ENCODE measurements at places on chromosomes 5 and 9. TPM values are rescaled to one million over a fixed set of nuclear protein-coding genes. Genes with fewer than 3 reads are reported as not detected.

The PLPPR1 gene
- 2.5 TPM for total RNA-seq

The FIBCD1 gene
- 33.5 TPM for total RNA-seq

The DEPDC1B gene
- total RNA-seq: 15.0 TPM

The NR2F1-AS1 gene
- total RNA-seq: 20.6 TPM

The MEIKIN gene
- 27.0 TPM for total RNA-seq

The NPR3 gene
- 3.2 TPM for total RNA-seq

The GABRA1 gene
- 0.12 TPM for total RNA-seq

The CTXN3 gene
- total RNA-seq: 0.24 TPM

The CAVIN4 gene
- total RNA-seq: 2.7 TPM

The ZDHHC11 gene
- 37.2 TPM for total RNA-seq

The PDE8B gene
- total RNA-seq: 2.0 TPM

DNA sequence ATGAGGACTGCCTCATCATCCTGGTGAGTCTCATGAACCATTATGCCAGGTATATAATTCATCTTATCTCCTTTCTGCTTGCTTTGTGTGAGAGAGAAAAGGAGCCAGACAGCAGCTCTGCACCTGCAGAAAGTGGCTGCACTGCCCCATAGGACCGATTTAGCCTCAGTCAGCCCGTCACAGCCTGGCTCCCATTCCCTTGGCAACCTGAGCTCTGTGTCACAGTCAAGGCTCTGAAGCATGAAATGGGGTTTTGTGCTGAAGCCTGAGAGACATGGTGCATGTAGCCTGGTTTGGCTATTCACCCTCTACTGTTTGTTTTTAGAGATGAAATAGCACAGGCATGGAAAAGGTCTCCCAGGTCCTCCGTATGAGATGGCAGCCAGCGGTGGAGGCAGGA is 198.3 kb downstream of the KCTD16 start:
- H3K27ac ChIP-seq: no peak overlapping the region
- H3K4me3 ChIP-seq: no peak overlapping the region
- H3K27me3 ChIP-seq: no peaks in the 10 kb centered on the region
- H3K4me1 ChIP-seq: no peaks in the 10 kb centered on the region
- no peaks in the 10 kb centered on the region for H3K36me3 ChIP-seq
- no peak for DNase-seq

DNA sequence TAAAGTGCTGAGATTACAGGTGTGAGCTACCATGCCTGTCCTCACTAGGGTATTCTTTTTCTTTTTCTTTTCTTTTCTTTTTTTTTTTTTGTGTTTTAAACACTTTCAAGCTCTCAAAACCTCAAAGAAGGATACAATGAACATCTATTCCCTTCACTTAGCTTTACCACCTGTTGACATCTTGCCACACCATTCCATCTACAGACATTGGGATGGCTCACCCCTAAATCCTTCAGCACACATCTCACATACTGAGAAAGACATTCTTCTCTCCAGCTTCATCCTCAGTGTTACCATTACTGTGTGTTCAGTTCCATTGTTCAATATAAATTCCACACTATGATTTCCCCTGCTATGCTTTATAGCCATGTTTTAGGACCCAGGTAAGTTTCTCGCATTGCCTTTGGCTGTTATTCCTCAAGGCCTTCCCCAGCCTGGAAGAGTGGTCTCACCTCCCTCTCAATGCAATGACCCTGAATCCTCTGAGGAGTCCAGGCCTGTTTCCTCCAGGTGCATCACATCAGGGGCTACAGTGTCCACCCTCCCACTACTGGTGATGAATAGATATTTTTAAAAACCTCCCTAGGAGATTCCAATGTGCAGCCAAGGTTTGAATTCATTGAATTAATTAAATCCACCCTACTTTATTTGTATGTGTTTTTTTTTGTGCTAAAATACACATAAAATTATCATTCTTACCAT is 16.7 kb downstream of the IQGAP2 start:
- no peaks in the 10 kb centered on the region for H3K4me1 ChIP-seq
- no peaks in the 10 kb centered on the region for H3K27me3 ChIP-seq
- no peak for DNase-seq
- no peak overlapping the region for H3K27ac ChIP-seq

DNA sequence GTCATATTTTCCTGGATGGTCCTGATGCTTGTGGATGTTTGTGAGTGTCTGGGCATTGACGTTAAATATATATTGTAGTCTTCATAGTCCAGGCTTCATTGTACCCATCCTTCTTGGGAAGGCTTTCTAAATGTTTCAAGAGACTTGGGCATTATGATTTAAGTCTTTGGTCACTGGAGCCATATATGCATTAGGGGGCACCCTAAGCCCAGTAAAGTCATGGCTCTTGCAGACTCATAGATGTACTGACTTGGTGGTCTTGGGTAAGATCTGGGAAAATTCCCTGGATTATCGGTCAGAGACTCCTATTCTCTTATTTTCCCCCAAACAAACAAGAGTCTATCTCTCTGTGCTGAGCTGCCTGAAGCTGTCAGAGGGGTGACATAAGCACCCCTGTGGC is 271.1 kb downstream of the TRIM36 start:
- no peaks in the 10 kb centered on the region for H3K4me1 ChIP-seq
- no peaks in the 10 kb centered on the region for H3K36me3 ChIP-seq
- no peak overlapping the region for H3K4me3 ChIP-seq
- peak; percentile 25 for DNase-seq

- no peaks in the 10 kb centered on the region for H3K4me1 ChIP-seq
- H3K27ac ChIP-seq: no peak overlapping the region
- no peak for DNase-seq
- H3K36me3 ChIP-seq: no peaks in the 10 kb centered on the region
- H3K4me3 ChIP-seq: no peak overlapping the region
These were observed 6.3 kb downstream of the SLC35D2 start for GRCh38 chr9:96376891-96377874.

GRCh38 chr9:97934321-97935115 is 3.5 kb downstream of the HEMGN start:
- no peak for DNase-seq
- no peak overlapping the region for H3K27ac ChIP-seq
- H3K36me3 ChIP-seq: no peaks in the 10 kb centered on the region
- H3K4me1 ChIP-seq: no peaks in the 10 kb centered on the region
- H3K27me3 ChIP-seq: no peaks in the 10 kb centered on the region

GRCh38 chr5:171355302-171355724 is 32.3 kb upstream of the NPM1 start:
- no peak overlapping the region for H3K27ac ChIP-seq
- no peaks in the 10 kb centered on the region for H3K27me3 ChIP-seq

DNA sequence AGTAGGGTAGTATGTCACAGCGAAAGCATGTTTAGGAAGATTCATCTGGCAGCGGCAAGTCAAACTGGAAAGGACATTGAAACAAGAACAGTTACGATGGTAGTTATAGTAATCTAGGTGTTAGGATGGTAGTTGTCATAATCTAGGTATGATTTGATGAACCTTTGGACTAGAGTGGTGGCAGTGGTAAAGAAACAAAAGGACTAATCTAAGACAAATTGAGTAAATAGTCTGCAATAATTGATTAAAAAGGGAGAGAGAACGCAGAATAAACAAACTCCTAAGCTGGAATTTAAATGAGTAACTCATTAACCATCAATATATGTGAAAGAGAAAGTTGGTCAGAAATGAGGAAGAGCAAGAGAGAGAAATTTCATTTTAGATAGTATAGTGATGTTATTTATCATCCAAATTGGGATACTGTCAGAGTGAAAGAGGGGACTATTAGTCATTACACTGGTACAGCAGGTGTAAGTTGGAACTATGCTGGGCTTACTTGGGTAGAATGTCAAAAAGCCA is 56.8 kb downstream of the MTREX start:
- H3K4me3 ChIP-seq: no peak overlapping the region
- no peaks in the 10 kb centered on the region for H3K36me3 ChIP-seq
- H3K27ac ChIP-seq: no peak overlapping the region

- H3K36me3 ChIP-seq: no peaks in the 10 kb centered on the region
- DNase-seq: no peak
- no peaks in the 10 kb centered on the region for H3K27me3 ChIP-seq
- H3K4me3 ChIP-seq: no peak overlapping the region
These were observed 7.0 kb upstream of the FBXO4 start for GRCh38 chr5:41918105-41918504.

GRCh38 chr5:81017320-81017719 is 57.2 kb downstream of the RASGRF2 start:
- H3K27ac ChIP-seq: no peak overlapping the region
- H3K4me1 ChIP-seq: no peaks in the 10 kb centered on the region
- H3K36me3 ChIP-seq: no peaks in the 10 kb centered on the region
- H3K27me3 ChIP-seq: no peaks in the 10 kb centered on the region

DNA sequence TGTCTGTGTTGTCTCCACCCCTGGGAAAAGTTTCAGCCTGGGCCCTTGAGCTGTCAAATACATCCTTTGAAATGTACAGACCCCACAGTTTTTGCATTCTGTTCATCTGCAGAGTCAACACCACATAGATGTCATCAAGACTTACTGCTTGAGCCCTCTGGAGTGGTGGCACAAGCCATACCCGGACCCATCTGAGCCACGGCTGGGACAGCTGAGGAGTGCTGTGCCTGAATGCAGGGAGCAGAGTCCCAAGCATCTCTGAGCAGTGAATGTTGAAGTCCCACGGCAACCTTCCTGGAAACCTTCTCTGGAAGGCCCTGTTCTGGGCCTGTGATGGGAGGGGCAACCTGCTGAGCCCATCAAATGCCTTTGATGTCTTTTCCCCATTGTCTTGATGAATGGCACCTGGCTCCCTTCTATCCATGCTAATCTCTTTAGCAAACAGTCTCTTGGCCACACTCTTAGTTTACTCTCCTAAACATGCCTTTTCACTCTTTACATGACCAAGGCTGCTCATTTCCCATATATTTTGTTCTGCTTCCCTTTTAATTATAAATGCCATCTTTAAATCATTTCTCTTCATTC is 92.5 kb downstream of the ATPSCKMT start:
- H3K27me3 ChIP-seq: no peaks in the 10 kb centered on the region
- no peak overlapping the region for H3K27ac ChIP-seq
- no peak for DNase-seq
- no peaks in the 10 kb centered on the region for H3K36me3 ChIP-seq
- no peak overlapping the region for H3K4me3 ChIP-seq

GRCh38 chr5:91378752-91379211 is 4.3 kb downstream of the ARRDC3 start:
- peaks cover 5% of the 10 kb centered on the region for H3K4me1 ChIP-seq
- peak overlapping the region; percentile 75 for H3K4me3 ChIP-seq
- H3K27ac ChIP-seq: peak overlapping the region; percentile 99

GRCh38 chr9:86638109-86638508 is 283.9 kb upstream of the TUT7 start:
- H3K36me3 ChIP-seq: no peaks in the 10 kb centered on the region
- no peaks in the 10 kb centered on the region for H3K4me1 ChIP-seq
- H3K27me3 ChIP-seq: no peaks in the 10 kb centered on the region

DNA sequence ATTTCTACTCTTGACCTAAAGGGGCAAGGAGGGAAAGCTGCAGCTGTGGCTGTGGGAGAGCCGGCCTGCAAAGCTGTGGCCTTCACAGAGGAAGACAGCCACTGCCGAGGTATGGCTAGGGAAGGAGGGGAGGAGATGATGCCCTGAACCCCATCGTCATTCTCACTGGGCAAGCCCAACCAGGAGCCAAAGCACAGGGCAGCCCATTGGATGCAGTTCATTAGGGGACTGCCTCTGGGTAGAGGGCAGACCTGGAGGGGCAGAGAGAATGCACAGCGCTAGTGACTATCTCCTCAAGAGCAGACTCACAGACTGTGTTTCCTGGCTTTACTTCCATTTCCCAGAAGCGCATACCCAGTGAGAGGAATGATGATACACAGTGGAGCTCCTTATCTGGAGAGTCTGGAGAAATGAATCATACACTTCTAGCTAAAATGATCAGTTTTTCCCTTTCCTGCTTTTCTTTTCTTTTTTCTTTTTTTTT is 47.2 kb upstream of the TTC23L start:
- no peak overlapping the region for H3K4me3 ChIP-seq
- DNase-seq: peak; percentile 17
- H3K27ac ChIP-seq: no peak overlapping the region
- H3K36me3 ChIP-seq: no peaks in the 10 kb centered on the region
- no peaks in the 10 kb centered on the region for H3K27me3 ChIP-seq

DNA sequence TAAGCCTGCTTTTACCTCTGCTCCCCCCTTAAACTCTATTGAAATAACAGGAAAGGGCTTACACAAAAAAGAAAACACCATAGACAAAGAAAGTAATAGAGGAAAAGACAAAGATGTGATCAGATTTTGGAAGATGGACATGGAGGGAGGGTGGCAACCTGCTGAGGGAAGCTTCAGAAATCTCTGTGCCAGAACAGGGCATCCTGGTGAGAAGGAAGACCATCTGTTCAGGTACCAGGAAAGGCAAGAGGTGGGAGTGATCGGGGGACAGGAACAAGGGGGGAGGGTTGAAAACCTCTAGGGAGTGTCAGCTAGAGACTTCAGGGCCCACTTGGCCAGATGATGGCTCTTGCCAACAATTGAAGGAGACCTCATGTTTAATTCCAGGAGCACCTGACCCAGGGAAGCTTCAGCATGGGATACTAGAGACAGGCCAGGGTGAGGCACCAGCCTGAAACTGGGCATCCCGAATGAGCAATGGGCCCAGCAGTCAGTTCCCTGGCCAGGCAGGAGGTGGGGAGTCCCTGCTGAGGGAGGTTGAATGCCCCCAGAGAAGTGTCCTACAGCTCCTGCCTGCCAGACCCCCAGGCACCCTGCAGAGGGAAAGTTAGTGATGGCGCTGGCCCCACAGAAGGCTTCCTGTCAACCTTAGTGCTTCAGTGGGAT is 8.2 kb downstream of the SQSTM1 start:
- H3K27ac ChIP-seq: no peak overlapping the region
- H3K4me1 ChIP-seq: peaks cover 24% of the 10 kb centered on the region
- no peaks in the 10 kb centered on the region for H3K36me3 ChIP-seq
- H3K27me3 ChIP-seq: no peaks in the 10 kb centered on the region
- DNase-seq: no peak

DNA sequence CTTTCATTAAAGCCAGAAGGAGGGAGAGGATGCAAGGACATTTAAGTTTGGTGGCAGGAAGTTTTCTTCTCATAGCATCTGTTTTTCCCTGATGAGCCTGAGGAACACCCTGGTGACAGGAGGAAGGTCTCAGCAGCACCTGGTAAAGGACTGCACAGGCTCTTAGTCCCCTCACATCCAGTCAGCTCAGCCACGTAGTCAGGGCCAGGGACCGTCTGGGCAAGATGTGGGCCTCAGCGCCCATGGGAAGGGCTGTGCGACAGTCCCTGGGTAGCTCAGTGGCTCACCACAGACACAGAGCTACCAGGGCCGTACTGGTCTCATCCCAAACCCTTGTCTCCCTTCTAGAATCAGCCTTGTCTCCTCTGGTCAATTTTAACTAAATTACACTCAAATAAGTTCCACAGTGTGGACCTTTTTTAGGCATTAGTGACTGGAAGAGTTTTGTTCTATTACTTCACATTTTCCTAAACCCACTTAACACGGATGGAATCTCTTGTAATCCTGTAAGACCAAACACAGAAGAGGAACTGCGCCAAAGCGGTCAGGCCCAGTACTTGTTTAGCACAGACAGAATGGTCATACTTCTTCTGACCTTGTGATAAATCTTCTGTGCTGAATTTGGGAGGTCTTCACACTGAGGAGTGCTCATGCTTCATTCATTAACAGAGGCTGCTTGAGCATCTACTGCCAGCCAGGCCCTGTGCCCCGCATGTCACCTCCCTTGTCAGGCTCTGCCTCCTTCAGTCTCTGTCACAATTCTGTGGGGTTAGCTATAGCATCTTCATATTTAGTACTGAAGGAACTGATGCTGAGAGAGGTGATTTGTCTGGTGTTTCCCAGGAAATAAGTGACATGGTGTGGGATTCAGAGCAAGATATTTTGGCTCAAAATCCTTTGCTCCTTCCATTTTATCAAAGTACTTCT is 91.4 kb downstream of the ANGPTL2 start:
- peaks cover 7% of the 10 kb centered on the region for H3K4me1 ChIP-seq
- no peak overlapping the region for H3K27ac ChIP-seq
- H3K4me3 ChIP-seq: no peak overlapping the region
- no peak for DNase-seq
- H3K36me3 ChIP-seq: no peaks in the 10 kb centered on the region
